ENCODE measurements at places on chromosomes 4 and X. TPM values are rescaled to one million over a fixed set of nuclear protein-coding genes. Genes with fewer than 3 reads are reported as not detected.
A peak's percentile ranks its signal among the peaks of the same experiment; 100 is the strongest.

DNA sequence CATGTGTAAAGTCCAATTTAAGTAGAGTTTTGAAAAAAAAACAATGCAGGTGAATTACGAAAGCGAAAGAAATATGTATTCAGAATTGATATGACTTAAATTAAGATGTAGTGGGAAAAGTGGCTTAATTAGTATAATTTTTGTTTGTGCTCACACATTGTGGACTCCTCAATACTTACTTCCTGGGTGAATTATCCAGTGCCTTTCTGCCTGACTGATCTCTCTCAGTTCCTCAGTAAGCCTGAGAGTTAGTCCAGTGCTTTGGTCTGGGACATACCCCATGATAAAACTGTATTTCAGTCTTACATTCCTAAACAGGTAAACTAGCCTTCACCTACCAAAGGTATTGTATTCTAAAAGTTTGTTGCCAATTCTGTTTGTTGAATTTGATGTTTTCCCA is 8.4 kb downstream of the PGAM4 start:
- H3K4me1 ChIP-seq: no peaks in the 10 kb centered on the region
- H3K36me3 ChIP-seq: no peaks in the 10 kb centered on the region
- H3K27ac ChIP-seq: no peak overlapping the region
- no peak overlapping the region for H3K4me3 ChIP-seq

DNA sequence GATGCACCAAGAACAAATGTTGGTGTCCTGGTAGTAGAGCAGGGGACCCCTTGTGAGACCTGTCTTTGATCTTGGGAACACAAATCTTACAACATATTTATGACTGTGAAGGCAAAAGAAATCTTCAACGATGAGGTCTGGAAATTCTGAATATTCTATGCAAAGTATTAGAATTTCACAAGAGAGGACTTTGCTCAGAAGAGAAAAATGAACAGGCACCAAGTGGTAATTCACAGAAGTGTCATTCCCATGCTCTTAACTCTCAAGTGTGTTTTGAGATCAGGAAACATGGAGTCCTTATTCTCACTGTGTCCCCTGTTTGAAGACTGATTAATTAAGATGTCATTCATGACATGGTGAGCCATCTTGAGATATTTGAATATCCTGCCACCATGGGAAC is 52.5 kb downstream of the COQ2 start:
- DNase-seq: no peak
- no peak overlapping the region for H3K27ac ChIP-seq
- no peak overlapping the region for H3K4me3 ChIP-seq

BTC gene
- 6.9 TPM for total RNA-seq

GRCh38 chr4:147175460-147176025 is 229.9 kb upstream of the TTC29 start:
- DNase-seq: no peak
- no peaks in the 10 kb centered on the region for H3K27me3 ChIP-seq
- H3K36me3 ChIP-seq: no peaks in the 10 kb centered on the region
- no peaks in the 10 kb centered on the region for H3K4me1 ChIP-seq

- H3K27me3 ChIP-seq: no peaks in the 10 kb centered on the region
- no peaks in the 10 kb centered on the region for H3K4me1 ChIP-seq
- DNase-seq: no peak
- H3K4me3 ChIP-seq: no peak overlapping the region
- H3K36me3 ChIP-seq: no peaks in the 10 kb centered on the region
Observed at GRCh38 chrX:135481696-135482179, 38.7 kb upstream of the INTS6L start.

HSFX3 gene
- total RNA-seq: not detected

CDS1 gene
- total RNA-seq: 0.11 TPM

CENPE gene
- total RNA-seq: not detected

DNA sequence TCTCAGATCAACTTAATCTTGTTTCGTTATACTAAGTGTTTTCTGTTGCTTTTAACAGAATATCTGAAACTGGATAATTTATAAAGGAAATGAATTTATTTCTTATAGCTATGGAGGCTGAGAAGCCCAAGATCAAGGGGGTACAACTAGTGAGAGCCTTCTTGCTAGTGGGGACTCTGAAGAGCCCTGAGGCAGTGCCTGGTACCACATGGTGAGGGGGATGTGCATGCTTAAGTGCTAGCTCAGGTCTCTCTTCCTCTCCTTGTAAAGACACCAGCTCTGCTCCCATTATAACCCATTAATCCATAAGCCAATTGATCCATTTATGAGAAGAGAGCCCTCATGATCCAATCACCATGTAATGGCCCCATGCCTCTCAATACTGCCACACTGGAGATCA is 17.9 kb downstream of the COX18 start:
- H3K27ac ChIP-seq: no peak overlapping the region
- H3K36me3 ChIP-seq: peaks cover 12% of the 10 kb centered on the region
- H3K27me3 ChIP-seq: no peaks in the 10 kb centered on the region
- DNase-seq: no peak
- H3K4me1 ChIP-seq: no peaks in the 10 kb centered on the region

DNA sequence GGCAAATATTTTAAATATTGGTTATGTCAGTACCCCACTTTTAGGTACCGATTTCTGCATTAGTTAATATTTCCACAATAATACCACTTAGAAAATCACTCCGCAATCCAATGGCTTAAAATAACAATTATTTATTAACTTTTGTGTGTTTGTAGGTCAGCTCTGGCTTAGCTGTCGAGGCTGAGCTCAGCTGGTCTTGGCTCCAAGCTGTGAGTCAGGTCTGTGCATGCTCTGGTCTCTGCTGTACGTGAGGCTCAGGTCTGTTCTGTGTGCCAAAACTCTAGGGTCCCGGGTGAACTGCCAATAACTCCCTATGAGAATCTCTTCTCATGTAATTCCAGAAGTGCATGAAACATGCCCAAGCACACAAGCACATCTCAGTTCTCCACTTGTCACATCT is 245.8 kb upstream of the GK2 start:
- DNase-seq: no peak
- no peaks in the 10 kb centered on the region for H3K36me3 ChIP-seq
- H3K4me3 ChIP-seq: no peak overlapping the region
- no peaks in the 10 kb centered on the region for H3K27me3 ChIP-seq
- H3K4me1 ChIP-seq: no peaks in the 10 kb centered on the region
- H3K27ac ChIP-seq: no peak overlapping the region

ZNF141 gene
- total RNA-seq: 2.9 TPM

CLGN gene
- total RNA-seq: not detected

- DNase-seq: no peak
- peaks cover 2% of the 10 kb centered on the region for H3K4me1 ChIP-seq
- H3K36me3 ChIP-seq: no peaks in the 10 kb centered on the region
- peak overlapping the region; percentile 91 for H3K27ac ChIP-seq
Observed at GRCh38 chrX:65671966-65672365, 4.5 kb downstream of the MSN start.

CENPVL3 gene
- not detected for total RNA-seq

- H3K27me3 ChIP-seq: peaks cover 8% of the 10 kb centered on the region
- no peaks in the 10 kb centered on the region for H3K36me3 ChIP-seq
- H3K4me1 ChIP-seq: peaks cover 2% of the 10 kb centered on the region
- H3K4me3 ChIP-seq: no peak overlapping the region
Observed at GRCh38 chr4:114595207-114595606, 3.4 kb upstream of the UGT8 start.

GRCh38 chr4:183729430-183730328 is 70.6 kb downstream of the TRAPPC11 start:
- no peaks in the 10 kb centered on the region for H3K27me3 ChIP-seq
- H3K27ac ChIP-seq: no peak overlapping the region
- no peak for DNase-seq
- H3K4me1 ChIP-seq: no peaks in the 10 kb centered on the region

DNA sequence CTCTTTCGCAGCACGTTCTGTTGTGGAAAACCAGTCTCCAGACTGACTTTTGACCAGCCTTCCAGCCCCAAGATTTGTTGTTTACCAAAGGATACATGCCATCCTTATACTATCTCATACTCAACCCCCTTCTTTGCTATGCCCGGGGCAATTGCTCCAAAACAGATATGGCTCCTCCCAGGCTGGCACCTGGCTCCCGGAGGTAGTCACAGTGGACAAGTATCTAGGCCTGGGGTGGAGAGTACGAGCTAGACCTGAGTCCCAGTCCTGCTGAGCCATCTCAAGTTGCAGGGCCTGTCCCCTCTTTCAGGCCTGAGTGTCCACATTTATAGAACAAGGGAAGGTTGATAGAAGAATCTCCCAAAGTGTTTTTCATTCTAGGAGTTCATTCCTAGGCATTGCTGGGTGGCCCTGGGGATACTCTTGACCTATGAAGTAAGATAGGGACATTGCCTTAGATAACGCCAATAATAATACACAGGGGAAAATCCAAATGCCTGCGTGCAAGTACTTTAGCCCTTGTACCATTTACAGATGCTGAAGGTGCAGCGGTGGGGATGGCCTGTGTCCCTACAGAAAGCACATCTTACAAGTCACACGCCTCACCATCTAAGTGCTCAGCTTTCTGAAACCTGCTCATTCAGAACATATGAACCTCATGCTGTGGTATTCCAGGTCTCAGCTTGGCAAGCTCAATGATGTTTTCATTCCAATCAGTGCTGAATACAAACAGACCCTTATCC is 136.7 kb upstream of the MAMLD1 start:
- H3K27ac ChIP-seq: no peak overlapping the region
- no peaks in the 10 kb centered on the region for H3K4me1 ChIP-seq
- DNase-seq: no peak
- no peaks in the 10 kb centered on the region for H3K36me3 ChIP-seq

- H3K27ac ChIP-seq: no peak overlapping the region
- no peaks in the 10 kb centered on the region for H3K36me3 ChIP-seq
- no peaks in the 10 kb centered on the region for H3K27me3 ChIP-seq
- no peaks in the 10 kb centered on the region for H3K4me1 ChIP-seq
- no peak overlapping the region for H3K4me3 ChIP-seq
Observed at GRCh38 chrX:12010436-12010835, 127.8 kb upstream of the FRMPD4 start.

FHL1 gene
- total RNA-seq: 850 TPM

MTTP gene
- total RNA-seq: 1.9 TPM

DNA sequence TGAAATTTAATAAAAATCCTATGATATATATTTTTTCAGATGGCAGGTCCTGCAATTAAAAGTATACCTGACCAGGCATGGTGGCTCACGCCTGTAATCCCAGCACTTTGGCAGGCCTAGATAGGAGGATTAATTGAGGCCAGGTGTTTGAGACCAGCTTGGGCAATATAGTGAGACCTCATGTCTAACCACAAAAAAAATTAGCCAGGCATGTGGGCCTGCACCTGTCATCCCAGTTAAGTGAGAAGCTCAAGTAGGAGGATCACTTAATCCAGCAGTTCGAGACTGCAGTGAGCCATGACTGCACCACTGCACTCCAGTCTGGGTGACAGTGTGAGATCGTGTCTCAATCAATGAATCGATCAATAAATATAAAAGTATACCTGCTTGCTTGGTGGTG is 2.5 kb downstream of the OCIAD2 start:
- H3K4me1 ChIP-seq: peaks cover 15% of the 10 kb centered on the region
- no peaks in the 10 kb centered on the region for H3K27me3 ChIP-seq
- no peak overlapping the region for H3K4me3 ChIP-seq
- H3K36me3 ChIP-seq: no peaks in the 10 kb centered on the region
- H3K27ac ChIP-seq: no peak overlapping the region

GRCh38 chr4:1058198-1058996 is 47.0 kb downstream of the FGFRL1 start:
- H3K4me1 ChIP-seq: no peaks in the 10 kb centered on the region
- H3K27me3 ChIP-seq: no peaks in the 10 kb centered on the region
- H3K4me3 ChIP-seq: no peak overlapping the region
- no peaks in the 10 kb centered on the region for H3K36me3 ChIP-seq

- DNase-seq: no peak
- peak overlapping the region; percentile 26 for H3K27ac ChIP-seq
- no peaks in the 10 kb centered on the region for H3K36me3 ChIP-seq
Observed at GRCh38 chr4:139986689-139987501, 167.1 kb downstream of the MAML3 start.

- no peaks in the 10 kb centered on the region for H3K27me3 ChIP-seq
- H3K36me3 ChIP-seq: no peaks in the 10 kb centered on the region
- no peak for DNase-seq
- H3K27ac ChIP-seq: no peak overlapping the region
- no peak overlapping the region for H3K4me3 ChIP-seq
Observed at GRCh38 chr4:125961626-125962025, 646.9 kb downstream of the FAT4 start.

GRCh38 chrX:154061801-154062200 is 35.7 kb downstream of the MECP2 start:
- no peak overlapping the region for H3K4me3 ChIP-seq
- peaks cover 25% of the 10 kb centered on the region for H3K4me1 ChIP-seq
- no peak for DNase-seq
- no peaks in the 10 kb centered on the region for H3K27me3 ChIP-seq

RWDD4 gene
- 38.6 TPM for total RNA-seq

F11 gene
- total RNA-seq: not detected

DNA sequence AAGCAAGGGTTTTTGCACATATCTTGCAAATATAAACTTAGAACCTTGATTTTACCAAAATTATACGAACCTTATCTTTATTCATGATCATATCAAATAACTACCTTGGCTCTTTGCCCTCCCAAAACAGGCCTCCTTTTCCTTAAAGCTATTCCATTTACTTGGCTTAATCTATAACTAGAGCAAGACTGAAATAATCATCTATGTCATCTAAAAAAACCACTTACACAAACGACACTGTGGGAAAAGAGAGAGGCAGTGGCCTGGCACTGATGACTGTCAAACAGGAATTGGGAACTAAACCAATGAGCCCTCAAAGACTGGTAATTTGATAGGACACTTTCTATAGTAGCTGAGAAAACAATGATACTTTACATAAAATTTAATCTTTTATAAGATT is 11.7 kb upstream of the PTPN13 start:
- no peak for DNase-seq
- no peaks in the 10 kb centered on the region for H3K4me1 ChIP-seq
- H3K27me3 ChIP-seq: no peaks in the 10 kb centered on the region
- peak overlapping the region; percentile 13 for H3K4me3 ChIP-seq

SSX2B gene
- not detected for total RNA-seq

TCP11X2 gene
- not detected for total RNA-seq

GRCh38 chr4:11469650-11470437 is 41.1 kb upstream of the HS3ST1 start:
- no peak for DNase-seq
- no peaks in the 10 kb centered on the region for H3K27me3 ChIP-seq

- no peaks in the 10 kb centered on the region for H3K4me1 ChIP-seq
- H3K27me3 ChIP-seq: no peaks in the 10 kb centered on the region
- H3K27ac ChIP-seq: no peak overlapping the region
- DNase-seq: no peak
Observed at GRCh38 chr4:181264893-181265292, 978.3 kb upstream of the TENM3 start.

DNA sequence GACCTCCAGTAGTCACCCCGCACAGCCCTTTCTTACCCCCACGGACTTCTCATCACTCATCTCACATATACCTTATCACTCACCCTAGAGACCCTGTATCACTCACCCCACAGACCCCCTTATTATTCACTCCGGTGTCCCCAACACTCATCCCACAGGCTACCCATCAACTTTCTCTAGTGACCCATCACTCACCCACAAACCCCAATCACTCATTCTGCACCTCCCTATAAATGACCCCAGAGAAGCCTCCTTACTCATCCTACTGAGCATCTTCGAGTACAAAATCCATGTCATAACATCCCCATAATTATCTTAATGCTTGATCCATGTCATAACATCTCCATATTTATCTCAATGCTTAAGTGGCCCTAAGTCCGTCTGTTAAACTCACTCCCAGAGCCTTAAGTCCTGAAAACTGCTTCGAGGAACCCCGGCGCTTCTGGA is 934 bp downstream of the ZNF41 start:
- no peaks in the 10 kb centered on the region for H3K27me3 ChIP-seq
- no peak for DNase-seq
- H3K4me1 ChIP-seq: no peaks in the 10 kb centered on the region
- H3K36me3 ChIP-seq: no peaks in the 10 kb centered on the region

FAM47E gene
- total RNA-seq: not detected

- no peaks in the 10 kb centered on the region for H3K27me3 ChIP-seq
- no peaks in the 10 kb centered on the region for H3K4me1 ChIP-seq
- H3K36me3 ChIP-seq: no peaks in the 10 kb centered on the region
- H3K4me3 ChIP-seq: no peak overlapping the region
- H3K27ac ChIP-seq: no peak overlapping the region
- no peak for DNase-seq
Observed at GRCh38 chrX:43064096-43064495, 286.1 kb upstream of the PPP1R2C start.
